ENCODE measurements at places on chromosomes 4 and X. TPM values are rescaled to one million over a fixed set of nuclear protein-coding genes. Genes with fewer than 3 reads are reported as not detected.

DNA sequence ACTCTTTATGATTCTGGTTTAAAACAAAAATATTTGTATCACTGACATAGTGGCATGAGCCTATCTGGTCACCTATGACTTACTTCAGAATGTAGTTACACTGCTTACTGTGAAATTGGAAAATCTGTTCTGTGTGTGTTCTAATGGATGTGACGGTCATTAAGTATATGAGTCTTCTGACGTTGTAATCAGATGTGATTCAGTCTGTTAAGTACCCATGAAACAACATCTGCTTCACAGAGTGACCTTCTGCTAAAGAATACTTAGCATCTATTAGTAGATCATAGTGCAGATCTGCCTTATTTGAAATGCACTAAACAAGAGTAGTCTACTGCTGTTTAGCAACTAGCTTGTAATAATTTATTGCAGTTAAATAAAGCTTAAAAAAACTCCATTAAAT is 317.1 kb downstream of the DCTD start:
- no peak overlapping the region for H3K4me3 ChIP-seq
- no peak overlapping the region for H3K27ac ChIP-seq
- peaks cover 57% of the 10 kb centered on the region for H3K4me1 ChIP-seq

DNA sequence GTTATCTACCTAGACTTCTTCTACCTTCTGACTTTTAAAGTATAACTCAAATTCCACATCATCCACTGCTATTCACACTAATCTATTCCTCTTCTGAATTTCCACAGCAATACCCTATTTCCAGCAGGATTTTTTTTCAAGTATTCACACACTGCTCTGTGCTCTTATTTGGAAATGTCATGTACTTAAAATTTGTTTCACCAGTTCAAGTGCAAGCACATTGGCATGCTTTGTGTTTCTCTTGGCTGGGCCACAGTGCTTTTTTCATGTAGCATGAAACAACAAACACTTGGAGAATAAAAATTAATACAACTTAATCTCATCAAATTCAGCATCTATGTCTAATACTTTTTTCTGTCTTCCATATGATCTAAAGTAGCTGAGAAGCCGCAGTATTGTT is 161.8 kb upstream of the PCDH18 start:
- H3K36me3 ChIP-seq, result peaks cover 8% of the 10 kb centered on the region
- H3K4me3 ChIP-seq, result peak overlapping the region; percentile 80
- H3K4me1 ChIP-seq, result peaks cover 24% of the 10 kb centered on the region
- no peaks in the 10 kb centered on the region for H3K27me3 ChIP-seq
- no peak for DNase-seq
- H3K27ac ChIP-seq, result peak overlapping the region; percentile 22

DNA sequence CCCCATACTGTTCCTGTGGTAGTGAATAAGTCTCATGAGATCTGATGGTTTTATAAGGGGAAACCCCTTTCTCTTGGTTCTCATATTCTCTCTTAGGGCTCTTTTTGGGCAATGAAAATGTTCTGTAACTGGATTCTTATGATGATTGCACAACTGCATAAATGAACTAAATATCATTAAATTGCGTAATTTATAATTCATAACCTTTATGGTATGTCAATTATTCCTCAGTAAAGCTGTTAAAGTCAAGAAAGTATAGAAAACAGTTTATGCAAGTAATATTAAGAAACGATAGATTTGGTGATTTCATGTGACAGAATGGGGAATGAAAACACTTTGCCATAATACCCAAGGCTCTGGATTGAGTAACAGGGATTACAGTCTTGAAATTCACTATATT is 33.5 kb upstream of the SPANXD start:
- no peak overlapping the region for H3K4me3 ChIP-seq
- no peak for DNase-seq
- H3K27ac ChIP-seq, result no peak overlapping the region
- H3K36me3 ChIP-seq, result no peaks in the 10 kb centered on the region
- H3K4me1 ChIP-seq, result no peaks in the 10 kb centered on the region
- no peaks in the 10 kb centered on the region for H3K27me3 ChIP-seq

- no peak overlapping the region for H3K27ac ChIP-seq
- 0 out of 2 replicates have a peak, but pooled peaks cover 4% of the 10 kb centered on the region for H3K4me1 ChIP-seq
- no peaks in the 10 kb centered on the region for H3K27me3 ChIP-seq
- DNase-seq, result no peak
- no peak overlapping the region for H3K4me3 ChIP-seq
Measured at GRCh38 chr4:2256156-2256731, 5.7 kb downstream of the MXD4 start.

Gene KIT
- total RNA-seq, result 1.0 TPM

Gene CT45A1
- not detected for total RNA-seq

Gene KLKB1
- not detected for total RNA-seq

Gene SEC31A
- total RNA-seq, result 363 TPM
